ENCODE measurements at places on chromosomes 16 and 17.
A peak's percentile ranks its signal among the peaks of the same experiment; 100 is the strongest.

- DNase-seq: no peak
Observed at GRCh38 chr17:45398800-45399199, 33.9 kb downstream of the ARHGAP27 start.

GRCh38 chr16:84423416-84423837 lies 55.1 kb downstream of the ATP2C2 start:
- DNase-seq: peak; percentile 34

- DNase-seq: no peak
Observed at GRCh38 chr16:10405386-10405939, 19.6 kb downstream of the ATF7IP2 start.

DNA sequence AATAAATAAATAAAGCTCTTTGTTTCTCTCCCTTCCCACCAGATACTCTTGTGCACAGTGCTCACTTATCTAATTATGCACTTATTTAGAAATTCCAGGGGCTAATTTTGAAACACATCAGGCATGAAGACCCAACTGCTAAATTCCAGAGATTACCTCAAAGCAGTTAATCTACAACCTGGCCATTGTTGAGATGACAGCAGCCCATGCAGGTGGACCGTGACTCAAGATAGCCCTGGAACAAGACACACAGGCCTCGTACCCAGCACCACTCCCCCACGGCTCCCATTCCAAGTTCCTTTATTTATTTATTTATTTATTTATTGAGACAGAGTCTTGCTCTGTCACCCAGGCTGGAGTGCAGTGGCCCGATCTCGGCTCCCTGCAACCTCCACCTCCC lies 60.1 kb upstream of the NPEPPS start:
- DNase-seq: no peak

DNA sequence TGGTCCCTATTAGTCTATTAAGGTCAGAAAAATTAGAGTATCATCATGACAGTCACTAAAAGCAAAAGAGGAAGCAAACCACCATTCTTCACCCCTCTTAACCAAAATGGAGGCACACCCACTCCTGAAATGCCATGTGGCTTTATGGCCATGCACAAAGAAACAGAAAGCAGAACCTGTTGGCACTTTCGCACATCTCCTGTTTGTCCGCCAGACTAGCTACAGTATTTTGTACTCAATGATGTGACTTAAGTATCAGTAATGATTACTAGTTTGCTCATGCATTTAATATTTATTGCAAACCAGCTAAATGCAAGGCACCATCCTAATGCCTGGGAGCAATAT lies 70.2 kb upstream of the GNAO1 start:
- no peak for DNase-seq

Data from HEK293T (cell line).